Amniotic stem cell (primary cell): ENCODE measurements at places on chromosomes 12 and 14.

GRCh38 chr14:68359837-68360552, 432.9 kb downstream of the ZFP36L1 start:
- no peak for DNase-seq

- no peak for DNase-seq
Measured at GRCh38 chr12:89632778-89633177, 75.9 kb downstream of the ATP2B1 start.

DNA sequence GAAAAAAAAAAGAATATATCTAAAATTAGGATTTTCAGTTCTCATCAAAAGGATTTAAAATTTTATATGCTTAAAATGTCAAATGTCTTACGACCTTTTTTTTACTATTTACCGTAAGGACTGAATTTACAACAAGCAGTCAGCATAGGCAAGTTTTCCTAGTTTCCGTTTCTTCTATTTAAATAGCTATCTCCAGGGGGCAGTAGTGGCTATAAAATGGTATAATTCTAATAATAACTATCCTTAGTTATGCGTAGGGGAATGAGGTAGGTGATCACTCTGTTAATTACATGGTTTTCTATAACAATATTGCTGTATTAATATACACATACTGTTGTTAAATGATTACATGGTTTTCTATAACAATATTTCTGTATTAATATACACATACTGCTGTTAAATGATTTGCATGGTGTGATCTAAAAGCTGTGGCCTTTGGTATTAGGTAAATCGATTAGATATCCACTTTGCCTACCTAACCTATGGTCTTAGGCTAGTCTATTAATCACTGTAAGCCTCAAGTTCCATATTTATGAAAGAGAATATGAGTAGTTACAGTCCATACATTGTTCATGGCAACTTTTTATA, 217.7 kb upstream of the PDZRN4 start:
- DNase-seq, result no peak

DNA sequence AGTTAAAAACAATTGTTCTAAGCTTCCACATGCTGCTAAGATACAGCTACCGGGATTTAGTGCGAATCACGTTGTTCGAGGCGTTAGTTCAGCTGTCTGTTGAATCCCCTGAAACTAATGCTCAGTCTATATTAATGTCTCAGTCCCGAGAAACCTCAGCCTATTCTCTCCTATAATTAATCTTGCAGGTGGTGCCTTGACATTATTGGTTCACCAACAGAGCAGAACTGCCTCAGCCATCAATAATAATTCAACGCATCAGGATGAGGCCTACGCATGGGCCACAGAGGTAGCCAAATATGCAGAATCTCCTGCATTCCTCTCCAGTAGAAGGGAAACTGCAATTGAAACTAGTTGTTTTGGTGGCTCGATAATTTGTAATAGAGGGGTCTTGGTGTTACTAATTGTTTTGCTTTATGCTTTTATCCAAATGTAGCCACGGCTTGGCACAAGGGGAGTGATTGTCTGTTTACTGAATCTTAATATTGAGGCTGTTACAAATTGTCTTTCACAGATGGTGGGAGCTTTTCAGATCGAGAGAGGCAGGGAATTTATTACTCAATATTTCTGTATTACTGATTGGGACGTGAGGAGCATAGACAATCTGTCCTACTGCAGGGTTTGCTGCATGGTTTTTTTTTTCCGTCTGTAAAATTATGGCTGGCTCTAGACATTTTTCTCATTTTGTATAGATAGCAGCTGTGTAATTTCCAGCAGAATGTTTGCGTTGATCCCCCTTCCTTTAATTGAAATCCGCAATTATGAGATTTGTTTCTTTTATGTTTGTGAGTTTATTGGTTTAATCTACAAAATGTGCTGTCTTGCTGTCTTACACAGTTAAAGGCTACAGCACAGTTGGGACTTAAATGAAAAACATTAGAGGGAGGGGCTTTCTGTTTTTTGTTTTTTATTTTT, 1036.5 kb upstream of the NOVA1 start:
- no peak for DNase-seq

DNA sequence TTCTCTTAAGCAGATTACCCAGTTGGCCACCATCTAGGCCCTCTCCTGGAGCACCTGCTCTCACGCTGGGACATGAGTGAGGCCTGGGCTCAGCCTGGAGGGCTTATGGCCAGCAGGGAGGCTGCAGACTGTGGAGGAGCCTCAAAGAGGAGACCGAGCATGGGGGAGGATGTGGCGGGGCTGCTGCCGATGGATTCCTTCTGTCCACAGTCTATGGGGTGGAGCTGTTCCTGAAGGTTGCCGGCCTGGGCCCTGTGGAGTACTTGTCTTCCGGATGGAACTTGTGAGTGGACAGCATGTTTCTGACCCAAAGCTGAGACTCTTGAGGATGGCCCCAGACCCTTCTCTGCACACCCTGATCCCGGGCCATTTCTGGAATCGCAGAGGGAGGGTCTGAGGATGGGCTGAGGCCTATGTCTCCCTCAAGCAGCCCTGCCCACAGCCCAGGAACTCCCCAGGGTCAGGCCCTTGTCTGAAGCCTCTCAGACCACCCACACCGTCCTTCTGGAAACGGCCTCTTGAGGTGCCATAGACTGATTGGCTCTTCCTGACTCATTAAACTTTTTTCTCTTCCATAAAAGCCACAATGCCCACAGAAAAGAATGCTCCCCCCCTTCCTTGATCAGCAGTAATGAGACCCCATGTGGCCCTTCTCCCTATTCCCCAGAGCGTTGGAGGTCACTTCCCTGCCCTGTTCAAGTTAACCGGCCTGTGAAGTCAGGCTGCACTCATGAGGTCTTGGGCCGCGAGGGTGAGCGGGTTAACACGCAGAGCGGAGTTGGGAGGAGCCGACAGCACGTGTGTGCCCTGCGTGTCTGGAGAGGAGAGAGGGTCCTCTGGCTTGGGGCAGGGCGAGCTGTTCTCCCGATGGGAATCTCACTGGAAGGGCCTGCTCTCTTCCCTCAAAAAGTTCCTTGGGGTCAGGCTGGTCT, 49.0 kb downstream of the SLC8B1 start:
- no peak for DNase-seq

- no peak for DNase-seq
Measured at GRCh38 chr14:81363746-81364378, 36.3 kb downstream of the STON2 start.

DNA sequence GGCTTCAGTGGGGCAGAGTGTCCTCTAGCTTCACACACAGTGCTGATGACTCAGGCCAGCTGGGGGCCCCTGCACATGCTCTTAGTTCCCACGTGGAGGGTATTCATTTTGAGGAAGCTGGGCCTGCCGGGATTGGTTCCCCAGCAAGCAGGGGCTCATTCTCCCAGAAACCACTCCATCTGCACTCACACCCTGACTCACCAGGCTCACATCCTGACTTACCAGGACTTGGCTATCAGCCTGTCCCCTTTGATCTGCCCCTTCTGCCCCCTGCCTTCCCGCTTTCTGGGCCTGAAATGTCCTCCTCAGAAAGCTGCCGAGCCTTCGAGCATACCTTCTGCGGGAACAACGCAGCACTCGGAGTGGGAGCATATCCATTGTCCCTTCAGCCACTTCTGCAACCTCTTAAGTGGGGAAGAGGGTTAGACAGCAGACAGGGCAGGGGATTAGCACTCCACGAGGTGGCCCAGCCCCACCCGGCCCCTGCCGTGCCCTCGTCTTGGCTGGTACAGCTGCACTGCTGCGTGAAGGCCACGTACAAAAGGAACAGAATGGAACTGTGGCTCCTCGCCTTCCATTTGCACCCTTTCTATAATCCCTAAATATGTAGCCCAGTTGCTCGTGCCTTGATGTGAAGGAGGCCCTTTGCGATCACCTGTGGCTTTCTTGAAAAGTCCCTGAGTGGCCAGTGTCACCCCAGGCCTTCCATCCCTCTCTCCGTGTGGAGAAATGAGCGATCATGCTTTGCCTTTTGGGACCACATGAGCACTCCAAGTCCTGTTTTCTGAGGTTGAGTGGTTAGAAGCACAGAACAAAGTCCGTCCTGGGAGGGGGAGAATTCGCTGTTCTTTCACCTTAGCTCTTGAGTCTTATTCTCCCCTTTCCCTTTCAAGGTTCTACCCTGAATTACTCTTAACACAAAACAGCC, 26.1 kb downstream of the TPCN1 start:
- no peak for DNase-seq

- no peak for DNase-seq
Measured at GRCh38 chr12:94073441-94074051, 74.8 kb upstream of the PLXNC1 start.

DNA sequence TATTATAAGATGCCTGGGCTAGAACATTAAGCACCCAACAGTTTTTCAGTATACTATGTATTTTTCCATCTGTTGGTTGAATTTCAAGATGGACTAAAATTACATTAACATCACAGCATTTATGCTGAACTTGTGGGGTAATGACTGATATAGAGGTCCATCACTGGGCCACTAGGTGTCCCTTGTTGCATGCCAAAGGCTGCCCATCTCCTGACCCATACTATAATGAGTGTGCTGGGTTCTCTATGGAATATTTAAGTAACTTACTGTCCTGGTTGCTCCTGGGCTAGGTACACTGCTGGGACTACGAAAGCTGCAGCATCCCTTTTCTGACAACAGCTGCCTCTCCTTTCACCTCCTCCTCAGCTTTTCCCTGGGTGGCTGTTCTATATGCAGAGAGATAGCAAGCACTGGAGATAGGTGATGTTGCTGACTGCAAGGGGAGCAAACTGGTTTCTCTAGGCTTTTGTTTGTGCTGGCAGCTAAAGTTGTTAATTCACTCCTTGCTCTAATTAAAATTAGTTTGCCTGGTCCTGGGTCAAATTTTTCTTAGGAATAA, 138.6 kb upstream of the TRHDE start:
- no peak for DNase-seq

DNA sequence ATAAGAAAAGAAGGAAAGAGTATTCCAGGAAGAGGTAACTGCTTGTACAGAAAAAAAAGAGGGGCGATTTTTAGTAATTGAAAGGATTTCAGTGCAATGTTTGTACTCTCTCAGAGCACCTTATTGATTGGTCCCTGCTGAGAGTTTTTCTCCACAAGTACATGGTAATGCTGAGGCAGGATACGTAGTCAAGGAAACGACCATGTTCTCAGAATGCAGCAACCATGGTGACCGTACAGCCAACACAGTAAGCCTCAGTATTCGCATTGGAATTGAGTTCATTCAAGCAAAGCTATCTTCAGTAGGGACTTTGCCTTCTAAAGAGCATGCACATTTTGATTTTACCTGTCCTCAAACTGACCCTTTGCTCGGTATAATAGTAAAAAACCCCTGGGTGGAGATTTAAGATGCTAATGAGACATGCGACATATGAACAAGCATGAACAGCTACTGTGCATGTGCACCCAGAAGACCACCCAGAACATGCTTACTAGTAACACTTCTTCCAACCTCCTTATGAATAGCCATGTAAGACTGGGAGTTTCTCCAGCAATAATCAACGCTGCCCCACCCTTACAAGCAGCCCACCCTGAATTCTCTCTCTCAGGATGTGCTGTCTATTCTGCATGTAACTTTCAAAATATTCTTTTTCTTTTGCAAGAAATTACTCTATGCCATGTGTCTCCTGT, 6.2 kb upstream of the SLC41A2 start:
- no peak for DNase-seq

DNA sequence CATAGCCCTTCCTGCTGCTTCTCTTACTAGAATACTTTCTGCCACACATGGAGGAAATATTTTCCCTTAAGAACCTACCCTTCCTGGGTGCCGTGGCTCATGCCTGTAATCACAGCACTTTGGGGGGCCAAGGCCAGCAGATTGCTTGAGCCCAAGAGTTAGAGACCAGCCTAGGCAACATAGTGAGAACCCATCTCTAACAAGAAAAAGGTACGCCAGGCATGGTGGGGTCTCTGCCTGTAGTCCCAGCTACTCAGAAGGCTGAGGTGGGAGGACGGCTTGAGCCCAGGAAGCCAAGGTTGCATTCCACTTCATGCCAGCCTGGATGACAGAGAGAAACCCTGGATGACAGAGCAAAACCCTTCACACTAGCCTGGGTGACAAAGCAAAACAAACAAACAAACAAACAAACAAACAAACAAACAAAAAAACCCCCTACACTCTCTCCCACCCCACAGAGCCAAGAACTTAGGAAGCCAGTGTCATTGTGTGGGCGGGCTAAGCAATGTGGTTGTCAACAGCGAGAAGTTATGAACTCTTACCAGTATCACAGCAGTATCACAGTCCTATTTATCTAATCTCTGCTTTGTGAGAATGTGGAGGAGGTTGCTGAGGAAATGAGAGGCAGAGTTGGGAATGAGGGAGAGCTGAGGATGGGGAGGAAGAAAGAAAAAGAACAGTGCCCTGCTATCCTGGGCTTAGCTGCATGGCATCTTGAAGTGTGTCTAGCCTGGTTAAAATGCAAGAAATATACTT, 53.8 kb upstream of the CLEC14A start:
- no peak for DNase-seq

DNA sequence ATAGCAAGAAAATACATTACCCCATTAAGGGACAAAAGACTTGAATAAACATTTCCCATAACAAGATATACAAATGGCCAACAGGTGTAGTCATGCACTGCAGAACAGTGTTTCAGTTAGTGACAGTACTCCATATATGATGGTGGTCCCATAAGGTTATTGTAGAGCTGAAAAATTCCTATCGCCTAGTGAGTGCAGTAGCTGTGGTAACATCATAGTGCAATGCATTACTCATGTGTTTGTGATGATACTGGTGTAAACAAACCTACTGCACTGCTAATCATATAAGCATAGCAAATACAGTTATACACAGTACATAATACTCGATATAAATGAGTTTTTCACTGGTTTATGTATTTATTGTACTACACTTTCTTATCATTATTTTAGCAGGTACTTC, 168.7 kb downstream of the C12orf75 start:
- no peak for DNase-seq
